Epithelial cell of esophagus (primary cell): ENCODE measurements at places on chromosomes 13 and 19.
A peak's percentile ranks its signal among the peaks of the same experiment; 100 is the strongest.

GRCh38 chr19:46953955-46954501 is 65.6 kb upstream of the NPAS1 start:
- DNase-seq, result no peak

GRCh38 chr19:36987091-36987490 is 71.0 kb downstream of the ZNF568 start:
- no peak for DNase-seq

DNA sequence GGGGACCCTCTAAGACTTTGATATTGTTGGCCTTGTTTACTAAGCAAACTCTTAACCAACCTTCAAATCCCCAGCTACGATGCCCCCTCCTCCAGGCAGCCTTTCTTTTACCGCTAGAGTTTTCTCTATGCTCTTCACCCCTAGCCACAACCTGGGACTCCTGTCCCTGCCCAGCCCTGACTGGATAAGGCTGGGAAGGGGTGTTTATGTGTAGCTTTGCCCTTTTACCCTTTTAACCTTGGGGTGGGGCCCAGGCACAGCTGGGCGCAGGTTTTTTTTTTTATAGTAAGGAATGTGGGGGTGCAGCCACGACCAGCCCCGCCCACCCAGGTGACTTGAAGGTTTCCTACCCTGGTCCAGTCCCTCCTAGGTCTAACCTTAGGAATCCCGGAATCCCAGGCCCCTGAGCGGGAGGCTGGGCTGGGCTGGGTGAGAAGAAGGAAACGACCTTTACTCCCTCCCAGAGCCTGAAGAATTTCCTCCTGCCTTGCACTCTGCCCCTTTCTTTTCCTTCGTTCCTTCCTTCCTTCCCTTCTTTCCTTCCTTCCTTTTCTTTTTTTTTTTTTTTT is 12.2 kb downstream of the TJP3 start:
- DNase-seq, result no peak

DNA sequence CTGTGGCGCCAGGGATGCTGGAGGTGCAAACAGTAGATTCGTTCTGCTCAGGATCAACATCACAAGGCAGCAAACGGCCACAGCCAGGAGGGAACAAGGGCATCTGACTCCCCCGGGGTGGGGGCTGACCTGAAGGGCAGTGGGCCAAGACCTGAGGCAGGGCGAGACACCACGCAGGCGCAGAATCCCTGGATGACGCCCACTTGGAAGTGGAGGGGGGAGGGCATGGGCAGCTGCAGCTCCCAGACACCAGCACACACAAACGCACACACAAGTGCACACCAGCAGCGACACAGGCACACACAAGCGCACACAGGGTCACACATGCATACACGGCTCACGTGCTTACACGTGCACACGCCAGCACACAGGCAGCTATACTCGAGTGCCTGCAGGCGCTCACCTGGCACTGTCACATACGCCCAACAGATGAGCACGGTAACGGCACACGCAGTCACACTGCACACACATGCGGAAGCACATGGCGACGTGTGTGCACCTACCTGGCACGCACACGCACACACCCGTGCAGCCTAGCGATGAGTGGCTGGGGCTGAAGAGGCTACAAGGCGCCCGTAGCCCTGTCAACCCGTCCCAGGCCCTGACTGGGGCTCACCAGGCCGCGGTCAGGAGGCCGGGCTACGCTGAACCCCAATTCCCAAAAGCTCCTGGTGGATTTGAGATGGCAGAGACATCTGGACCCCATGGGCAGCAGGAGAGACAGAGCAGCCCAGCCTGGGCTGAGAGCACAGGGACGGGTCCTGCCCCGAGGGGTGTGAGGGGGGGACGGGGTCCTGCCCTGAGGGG is 5.5 kb downstream of the C2CD4C start:
- DNase-seq, result no peak

DNA sequence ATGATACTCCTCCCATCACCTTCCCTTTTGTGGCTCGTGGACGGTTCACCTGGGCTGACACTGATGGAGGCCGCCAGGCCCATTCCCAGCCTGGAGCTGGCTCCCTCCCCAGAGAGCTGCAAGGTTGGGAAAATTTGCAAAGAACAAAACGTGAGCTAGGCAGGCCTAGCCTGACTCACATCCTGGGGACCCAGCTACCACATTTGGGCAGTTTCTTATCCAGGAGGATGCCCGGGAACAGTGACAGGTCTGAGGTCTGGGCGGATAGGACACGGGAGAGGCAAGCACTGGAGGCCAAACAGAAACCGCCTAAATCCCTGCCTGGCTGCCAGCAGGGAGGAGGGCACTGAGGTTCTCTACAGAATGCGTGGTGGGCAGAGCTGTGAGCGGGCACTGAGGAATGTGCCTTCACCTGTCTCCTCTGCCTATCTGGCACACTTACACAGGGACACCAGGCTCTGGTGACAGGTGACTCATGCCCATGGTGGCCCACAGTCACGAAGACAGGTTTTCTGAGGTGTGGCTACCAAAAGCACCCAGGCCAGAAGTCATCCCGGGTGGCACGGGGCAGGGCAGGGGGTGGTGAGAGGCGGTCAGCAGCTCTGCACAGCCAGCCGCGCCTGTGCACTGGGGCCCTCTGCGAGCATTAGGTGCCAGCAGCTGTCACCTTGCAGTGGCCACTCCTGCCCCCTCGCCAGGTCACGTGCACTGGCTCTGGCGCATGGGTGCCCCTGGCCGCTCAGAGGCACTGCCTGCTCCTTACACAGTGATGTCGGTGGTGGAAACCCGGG is 23.2 kb downstream of the SH3GL1 start:
- DNase-seq, result peak; percentile 55

GRCh38 chr13:41306271-41307145 is 4.6 kb upstream of the NAA16 start:
- no peak for DNase-seq

DNA sequence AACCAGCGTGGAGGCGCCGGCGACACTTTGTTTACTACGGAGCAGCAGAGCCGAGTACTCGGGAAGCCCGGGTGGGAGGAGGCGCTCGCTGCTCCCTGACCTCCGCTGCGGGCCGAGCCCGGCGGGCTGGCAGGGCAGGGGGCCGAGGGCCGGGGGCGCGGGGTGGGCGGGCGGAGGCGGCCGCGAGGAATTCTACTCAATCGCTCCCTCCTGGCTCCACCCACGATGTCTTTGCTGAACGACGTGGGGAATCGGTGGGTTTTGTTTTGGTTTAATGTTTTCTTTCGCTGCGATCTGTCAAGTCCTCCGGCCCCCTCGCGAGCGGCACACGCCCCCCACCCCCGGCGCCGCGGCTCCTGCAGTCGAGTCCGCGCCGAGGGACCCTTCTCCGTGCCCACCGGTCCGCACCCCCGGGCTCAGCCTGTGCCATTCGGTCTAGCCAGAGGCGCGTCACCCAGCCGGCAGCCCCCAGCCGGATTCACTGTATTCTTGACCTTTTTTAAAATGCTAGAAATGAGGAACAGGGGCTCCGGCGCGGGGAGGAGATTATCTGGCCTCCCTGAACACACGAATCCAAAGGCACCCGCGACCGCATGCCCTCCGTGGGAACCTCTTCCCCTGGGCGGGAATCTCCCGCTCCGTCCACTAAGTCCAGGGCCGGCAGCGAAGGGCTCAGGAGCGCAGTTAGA is 636 bp upstream of the FOXO1 start:
- no peak for DNase-seq

- no peak for DNase-seq
Observed at GRCh38 chr13:76882431-76882830, 3.8 kb downstream of the KCTD12 start.

DNA sequence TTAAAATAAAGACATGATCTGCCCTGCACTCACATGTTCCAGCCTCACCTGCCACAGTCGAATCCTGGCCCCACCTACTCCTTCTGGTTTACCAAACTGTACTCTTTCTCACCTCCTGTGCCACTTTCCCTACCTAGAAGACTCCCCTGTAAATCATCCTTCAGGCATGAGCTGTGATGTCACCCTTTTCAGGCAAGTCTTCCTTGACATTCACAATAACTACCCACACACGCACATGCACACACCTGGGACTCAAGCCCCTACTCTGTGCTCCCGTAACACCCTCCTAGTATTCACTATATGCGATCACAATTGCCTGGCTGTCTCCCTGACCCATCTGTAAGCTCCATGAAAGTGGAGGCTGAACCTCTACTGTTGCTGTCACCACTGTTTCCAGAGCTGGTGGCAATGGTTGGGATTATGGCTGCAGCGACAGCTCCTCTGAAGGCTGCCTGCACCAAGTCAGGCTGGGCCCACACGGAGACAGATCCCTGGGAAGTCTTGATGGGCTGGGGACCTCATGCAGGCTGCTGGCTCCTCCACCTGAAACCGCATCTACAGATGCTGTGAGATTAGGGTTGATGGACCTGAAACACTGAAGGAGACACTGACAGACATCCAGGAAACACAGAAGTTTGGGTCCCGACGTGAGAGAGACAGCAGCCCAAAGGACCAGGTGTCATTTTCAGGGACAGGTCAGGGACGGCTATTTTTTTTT is 611.1 kb downstream of the UQCRFS1 start:
- DNase-seq, result no peak

DNA sequence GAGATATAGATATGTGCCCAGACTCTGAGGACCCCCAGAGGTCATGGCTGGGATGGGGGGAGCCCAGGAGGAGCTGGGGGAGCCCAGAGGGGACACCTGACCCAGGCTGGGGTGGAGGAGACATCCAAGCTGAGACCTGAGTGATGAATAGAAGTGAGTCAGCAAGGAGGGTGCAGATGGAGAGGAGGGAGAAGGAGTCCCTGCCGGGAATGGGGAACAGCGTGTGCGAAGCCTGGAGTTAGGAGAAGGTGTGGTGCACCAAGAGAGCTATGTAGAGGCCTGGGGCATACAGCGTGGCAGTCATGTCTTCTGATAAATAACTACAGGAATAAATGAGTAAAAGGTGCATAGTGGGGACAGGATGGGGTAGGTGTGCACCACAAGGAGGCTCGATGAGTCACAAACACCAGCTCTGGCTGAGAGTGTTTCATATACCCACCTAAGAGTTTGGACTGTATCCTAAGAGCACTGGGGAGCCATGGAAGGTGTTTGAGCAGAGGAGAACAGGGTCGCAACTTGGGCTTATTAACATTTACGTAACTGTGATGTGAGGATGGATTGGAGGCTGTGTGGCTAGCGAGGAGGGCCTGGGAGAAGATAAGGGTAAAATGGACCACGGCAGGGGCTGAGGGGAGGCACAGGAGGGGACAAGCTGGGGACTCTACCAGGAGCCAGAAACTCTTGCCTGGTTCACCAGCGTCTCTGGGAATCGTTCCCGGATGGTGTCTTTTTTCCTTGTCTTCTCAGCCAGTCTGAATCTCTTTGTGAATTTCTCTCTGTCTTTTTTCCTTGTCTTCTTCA is 1.4 kb downstream of the CEACAM18 start:
- DNase-seq, result no peak

GRCh38 chr13:33388286-33388998 is 102.9 kb upstream of the STARD13 start:
- DNase-seq, result peak; percentile 89

GRCh38 chr19:20472854-20473253 is 92.7 kb downstream of the ZNF737 start:
- no peak for DNase-seq

DNA sequence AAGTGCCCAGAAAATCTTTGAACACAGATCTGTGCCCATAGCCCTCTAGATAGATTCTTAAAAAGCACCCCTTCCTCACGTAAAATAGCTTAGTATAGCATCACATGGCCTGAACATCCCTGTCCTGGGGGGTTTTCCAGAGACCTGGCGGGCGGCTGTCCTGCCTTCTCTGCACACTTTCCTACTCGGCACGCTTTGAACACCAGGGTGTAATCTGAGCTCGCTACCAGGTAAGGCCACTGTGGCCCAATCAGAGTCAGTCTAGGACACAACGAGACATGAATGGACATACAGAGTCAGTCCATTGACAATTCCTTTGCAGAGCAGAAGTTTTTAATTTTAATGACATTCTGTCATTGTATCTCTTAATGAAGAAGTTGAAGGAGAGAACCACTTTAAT is 8.1 kb downstream of the CYP2A13 start:
- no peak for DNase-seq

DNA sequence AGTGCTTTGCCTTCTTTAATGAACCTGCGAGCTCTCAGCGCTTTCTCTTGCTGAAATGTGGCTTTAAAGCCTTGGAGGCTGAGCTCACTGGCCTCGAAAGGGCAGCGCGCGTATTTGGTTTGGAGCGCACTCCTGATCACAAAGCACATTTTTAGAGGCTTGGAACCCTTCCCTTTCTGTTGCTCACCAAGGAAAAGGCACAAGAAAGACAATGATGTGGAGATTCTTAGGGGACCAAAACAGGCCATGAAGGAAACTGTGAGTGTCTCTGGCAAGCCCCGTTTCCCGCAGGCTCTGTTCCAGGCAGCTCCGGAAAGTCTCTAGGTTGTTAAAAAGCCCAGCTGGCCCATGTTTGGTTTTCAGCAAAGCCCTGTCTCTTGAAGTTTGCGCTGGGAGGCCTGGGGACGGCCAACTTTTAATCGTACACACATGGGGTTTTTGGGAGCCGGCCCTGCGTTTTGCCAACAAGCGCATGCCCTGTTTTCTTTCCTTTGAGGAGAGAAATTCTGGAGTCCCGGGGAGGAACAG is 9.4 kb upstream of the SPC24 start:
- no peak for DNase-seq

DNA sequence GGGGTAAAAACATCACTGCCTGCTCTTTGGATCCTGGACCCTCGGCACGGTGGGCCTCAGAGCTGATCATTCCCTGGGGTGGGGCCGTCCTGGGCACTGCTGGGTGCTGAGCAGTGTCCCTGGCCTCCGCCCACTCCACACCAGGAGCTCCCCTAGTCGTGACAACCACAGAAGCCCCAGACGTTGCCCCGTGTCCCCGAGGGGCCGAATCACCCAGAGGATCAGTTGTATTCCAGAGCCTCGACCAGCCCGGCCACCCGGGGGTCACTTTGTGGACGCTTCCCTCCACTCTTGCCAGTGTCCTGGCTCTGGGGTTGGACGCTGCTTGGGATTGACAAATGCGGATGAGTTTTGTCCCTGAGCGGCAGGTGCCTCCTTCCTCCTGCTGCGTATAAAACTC is 10.2 kb downstream of the C2CD4C start:
- no peak for DNase-seq

DNA sequence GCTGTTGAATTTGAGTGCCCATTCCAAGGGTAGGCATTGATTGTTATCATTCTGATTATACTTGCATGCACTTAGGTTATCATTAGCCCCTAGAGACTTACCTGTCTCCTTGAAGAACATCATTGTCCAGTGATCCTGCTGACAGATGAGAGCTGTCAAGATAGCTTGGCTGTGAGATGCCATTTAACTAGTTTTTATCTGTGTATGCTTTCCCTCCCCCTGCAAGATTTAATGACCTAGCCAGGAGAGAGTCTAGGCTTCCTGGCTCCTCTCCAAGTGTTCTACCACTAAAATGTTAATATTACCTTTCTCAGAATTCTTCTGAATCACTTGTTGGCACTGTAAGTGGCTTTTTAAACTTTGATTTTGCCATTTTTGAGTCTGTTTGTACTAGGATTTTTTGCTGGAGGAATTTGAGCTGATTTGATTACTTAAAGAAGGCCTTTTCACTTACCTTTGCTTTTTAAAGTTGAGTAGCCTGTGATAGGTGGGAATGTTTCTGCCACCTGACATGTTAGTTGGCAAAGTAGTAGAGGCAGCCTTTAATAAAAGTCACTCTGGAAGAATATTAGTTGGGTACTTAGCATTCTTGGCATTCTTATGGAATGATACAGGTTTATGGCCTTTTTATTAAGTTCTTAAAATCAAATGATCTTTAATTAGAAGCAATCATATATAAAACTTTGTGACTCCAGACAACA is 41.1 kb downstream of the ARHGAP35 start:
- DNase-seq, result no peak

GRCh38 chr13:59409634-59410200 is 754.0 kb downstream of the DIAPH3 start:
- DNase-seq, result no peak
